ENCODE measurements at places on chromosomes 13 and 19.

- peak; percentile 68 for DNase-seq
Measured at GRCh38 chr19:42246143-42246921, 3.9 kb upstream of the GSK3A start.

DNA sequence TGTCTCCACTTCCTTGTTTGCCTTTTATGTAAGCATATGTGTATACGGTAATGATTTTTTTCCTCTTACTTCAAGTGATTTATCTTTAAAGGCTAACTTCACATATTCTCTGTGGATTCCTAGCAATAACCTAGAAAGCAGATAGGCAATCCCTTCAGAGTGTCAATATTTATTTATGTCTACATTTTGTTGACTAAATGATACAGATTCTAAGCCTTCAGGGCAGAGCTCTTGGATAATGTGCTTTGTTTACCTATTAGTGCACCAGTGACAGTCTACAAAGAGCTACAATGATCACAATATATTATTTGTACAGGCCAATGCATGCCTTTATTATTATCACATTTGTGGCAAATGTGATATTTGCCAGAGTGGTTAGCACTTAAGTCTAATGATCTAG is 406.2 kb downstream of the EFNB2 start:
- DNase-seq, result no peak

DNA sequence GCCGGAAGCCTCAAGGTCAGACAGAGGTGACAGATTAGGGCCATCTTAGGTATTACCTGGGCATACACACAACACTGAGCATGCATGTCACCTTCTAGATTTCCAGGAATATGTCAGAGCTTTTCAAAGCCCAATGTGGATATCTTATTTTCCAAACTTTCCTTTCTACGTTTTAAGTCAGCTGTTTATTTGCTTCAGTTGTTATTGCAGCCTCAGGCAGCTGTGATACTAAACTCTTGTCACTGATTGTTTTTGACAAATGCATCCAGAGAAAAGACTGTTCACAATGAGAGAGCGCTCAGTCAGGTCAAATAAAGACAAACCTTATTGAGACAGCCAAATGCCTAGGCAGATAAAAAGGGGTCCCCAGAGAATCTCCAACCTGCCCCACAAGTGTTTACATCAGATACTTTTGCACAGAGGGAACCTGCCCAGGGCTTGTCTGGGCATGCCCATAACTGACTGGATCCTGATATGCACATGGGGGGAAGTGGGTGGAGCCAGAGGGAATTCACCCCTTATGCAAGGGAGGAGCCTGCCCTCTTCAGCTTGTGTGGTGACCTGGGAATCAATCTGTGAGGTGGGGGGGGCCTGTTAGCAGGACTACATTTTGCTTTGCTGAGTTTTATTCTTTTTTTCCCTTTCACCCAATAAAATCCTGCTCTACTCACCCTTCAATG is 28.5 kb downstream of the MED4 start:
- no peak for DNase-seq

GRCh38 chr13:43260999-43261398 is 237.6 kb downstream of the DNAJC15 start:
- no peak for DNase-seq

DNA sequence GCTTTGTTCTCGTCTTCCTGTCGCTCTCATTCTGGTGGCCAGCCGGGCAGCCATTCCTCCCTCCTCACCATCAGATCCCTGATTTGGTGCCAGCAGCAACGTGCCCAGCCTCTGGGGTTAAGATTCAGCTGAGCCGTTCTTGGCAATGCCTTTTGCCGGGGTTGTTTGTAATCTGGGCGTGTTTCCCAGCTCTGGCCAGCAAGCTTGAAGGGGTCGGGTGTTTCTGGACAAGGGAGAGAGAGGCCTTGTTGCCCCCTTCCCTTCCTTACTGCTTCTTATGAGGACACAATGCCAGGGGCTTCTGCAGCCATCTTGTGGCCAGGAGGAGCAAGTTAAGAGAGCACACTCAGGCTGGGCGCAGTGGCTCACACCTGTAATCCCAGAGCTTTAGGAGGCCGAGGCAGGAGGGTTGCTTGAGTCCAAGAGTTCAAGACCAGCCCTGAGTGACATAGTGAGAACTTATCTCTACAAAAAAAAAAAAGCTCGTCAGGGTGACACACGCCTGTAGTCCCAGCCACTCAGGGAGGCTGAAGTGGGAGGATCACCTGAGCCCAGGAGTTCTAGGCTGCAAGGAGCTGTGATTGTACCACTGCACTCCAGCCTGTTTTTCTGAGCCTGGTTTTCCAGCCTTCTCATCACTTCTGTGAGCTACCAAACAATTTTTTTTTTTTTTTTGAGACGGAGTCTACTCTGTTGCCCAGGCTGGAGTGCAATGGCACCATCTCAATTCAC is 10.7 kb upstream of the CRTC1 start:
- DNase-seq, result no peak

DNA sequence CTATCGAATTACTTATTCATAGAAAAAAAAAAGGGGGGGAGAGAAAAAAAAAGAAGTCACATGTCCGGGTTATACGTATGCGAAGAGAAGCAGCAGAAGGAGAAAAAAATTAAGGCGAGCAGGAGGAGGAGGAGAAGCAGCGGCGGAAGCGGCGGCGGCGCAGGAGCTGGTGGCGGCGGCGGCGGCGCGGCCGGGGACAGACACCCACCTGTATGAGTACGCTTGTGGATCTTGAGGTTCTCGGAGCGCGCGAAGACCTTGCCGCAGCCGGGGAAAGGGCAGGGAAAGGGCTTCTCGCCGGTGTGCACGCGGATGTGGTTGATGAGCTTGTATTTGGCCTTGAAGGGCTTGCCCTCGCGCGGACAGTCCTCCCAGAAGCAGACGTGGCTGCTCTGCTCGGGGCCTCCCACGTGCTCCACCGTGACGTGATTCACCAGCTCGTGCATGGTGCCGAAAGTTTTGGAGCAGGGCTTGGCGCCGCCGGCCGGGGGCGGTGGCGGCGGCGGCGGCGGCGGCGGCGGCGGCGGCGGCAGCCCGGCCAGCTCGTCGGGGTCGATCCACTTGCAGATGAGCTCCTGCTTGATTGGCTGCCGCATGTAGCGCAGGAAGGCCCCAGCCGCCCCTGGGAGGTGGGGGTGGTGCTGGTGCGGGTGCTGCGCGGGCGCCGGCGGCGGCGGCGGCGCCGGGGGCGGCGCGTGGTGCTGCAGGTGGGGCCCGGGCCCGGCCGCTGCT is 1.5 kb downstream of the ZIC5 start:
- DNase-seq, result peak; percentile 21

- no peak for DNase-seq
Measured at GRCh38 chr19:30437869-30438268, 65.7 kb downstream of the ZNF536 start.

GRCh38 chr13:30870049-30870884 is 35.8 kb upstream of the MEDAG start:
- DNase-seq, result peak; percentile 67

DNA sequence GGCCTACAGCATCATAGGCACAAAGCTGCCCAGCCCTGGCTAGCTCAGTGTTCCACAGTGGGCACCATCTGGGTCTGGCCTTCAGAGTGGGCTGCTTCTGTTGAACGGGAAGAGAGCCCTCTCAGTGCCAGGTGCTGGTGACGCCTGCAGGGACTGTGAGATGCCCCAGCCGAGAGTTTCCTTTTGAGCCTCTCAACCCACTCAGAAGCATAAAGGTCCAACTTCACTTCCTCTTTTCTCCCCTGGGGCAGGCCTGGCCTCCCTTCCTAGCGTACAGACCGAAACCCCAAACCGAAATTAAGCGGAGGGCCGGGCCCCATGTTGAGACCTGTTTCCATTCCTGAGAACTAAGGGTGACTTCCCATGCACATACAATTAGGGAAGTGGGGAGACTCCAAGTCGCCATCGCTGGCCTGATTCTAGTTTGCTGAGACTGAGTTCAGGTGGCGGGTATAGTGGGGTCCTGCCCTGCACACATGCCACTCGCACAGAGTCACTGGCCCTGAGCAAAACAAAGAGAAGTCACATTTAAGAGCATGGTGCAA is 6.9 kb downstream of the RAB8A start:
- DNase-seq, result no peak

DNA sequence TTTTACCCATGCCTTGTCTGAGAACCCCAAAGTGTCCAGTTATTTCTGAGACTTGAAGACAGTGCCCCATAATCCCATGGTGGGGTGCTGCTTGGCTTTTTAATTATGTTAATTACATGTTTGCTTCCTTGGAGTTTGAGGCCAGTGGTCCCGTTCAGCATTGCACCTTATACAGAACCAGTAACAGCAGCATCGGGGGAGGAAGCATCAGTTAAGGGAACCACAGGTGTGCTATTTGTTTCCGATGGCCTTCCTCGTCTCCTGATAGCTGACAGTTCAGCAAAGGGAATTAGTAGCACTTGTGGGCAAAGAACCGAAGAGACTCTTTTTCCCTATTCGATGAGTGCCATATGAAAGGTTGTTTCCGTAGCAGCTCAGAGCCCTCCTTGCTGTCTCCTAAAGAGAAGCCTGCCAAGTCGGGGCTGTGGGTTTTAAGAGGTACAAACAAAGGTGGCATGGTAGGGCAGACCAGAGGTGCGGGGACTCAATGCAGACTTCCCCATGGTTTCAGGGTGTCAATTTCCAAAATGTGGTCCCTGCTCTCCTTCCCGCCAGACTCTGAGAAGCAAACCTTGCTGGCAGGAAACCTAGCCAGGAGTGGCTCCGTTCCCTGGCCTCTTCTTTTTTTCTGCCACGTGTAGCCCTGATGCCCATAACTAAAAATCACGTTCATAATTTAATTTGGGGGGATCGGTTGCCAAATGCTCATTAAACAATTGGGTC is 225.2 kb upstream of the TSHZ3 start:
- DNase-seq, result no peak
